ENCODE measurements at places on chromosomes 4 and X. TPM values are rescaled to one million over a fixed set of nuclear protein-coding genes. Genes with fewer than 3 reads are reported as not detected.

USP17L26 gene
- not detected for total RNA-seq

SAGE1 gene
- not detected for total RNA-seq

SLC9B1 gene
- total RNA-seq: 0.14 TPM

- DNase-seq: peak; percentile 36
These were observed 160.2 kb downstream of the NHS start for GRCh38 chrX:17535229-17535628.

GRCh38 chr4:118180776-118181175 lies 146.5 kb downstream of the NDST3 start:
- DNase-seq: no peak

FGF13 gene
- 23.7 TPM for total RNA-seq

DNA sequence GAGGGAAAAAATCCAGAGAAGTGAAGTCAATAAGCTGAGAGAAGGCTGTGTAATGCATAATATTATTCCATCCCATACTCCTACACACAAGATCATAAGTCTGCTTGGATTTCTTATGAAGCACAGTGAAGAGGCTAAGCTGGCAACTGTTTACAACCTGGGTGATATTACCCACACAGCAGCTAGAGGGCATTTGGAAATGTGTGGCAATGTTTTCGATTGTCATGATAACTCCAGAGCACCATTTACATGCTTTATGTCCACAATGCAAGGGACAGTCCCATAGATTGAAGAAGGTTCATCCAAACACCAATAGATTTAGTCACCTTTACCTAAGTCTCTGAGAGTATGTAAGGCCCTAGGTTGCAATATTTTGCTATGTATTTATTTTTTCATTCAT lies 412.2 kb downstream of the PPP3CA start:
- no peak for DNase-seq

DNA sequence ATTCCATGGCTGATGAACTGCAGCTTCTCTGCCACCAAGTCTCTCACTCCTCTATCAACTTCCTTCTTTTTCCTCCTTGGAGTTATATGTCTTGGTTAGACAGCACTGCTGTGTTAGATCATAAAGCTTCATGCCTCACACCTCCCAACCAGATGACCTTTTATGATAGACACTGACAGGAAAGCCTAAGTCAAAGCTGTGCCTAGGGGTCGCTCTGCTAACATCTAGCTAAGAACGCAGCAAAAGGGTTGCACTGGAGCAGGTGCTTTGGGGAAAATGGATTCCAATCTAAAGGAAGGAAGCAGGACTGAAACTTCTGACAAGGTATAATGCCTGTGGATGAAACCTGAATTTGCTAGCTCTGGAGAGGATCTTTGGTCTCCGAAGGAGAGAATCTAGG lies 509.7 kb downstream of the SMARCA1 start:
- no peak for DNase-seq

SLC10A6 gene
- not detected for total RNA-seq

GRCh38 chr4:133190098-133190497 lies 41.0 kb downstream of the PCDH10 start:
- no peak for DNase-seq

SPON2 gene
- total RNA-seq: 0.42 TPM

GRCh38 chr4:87856816-87857215 lies 24.0 kb downstream of the MEPE start:
- DNase-seq: no peak

DNA sequence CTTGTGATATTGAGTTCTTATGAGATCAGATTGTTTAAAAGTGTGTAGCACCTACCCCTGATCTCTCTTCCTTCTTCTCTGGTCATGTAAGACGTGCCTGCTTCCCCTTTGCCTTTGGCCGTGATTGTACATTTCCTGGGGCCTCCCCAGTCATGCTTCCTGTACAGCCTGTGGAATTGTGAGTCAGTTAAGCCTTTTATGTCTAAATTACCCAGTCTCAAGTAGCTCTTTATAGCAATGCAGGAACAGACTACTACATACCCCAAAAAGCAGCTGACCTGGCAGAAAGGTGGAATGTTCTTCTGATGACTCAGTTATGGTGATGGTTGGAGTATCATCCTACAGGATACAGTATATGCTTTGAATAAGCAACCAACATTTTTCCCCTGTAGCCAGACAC lies 11.4 kb upstream of the MCUB start:
- no peak for DNase-seq

SPANXN3 gene
- total RNA-seq: not detected

LRBA gene
- 58.8 TPM for total RNA-seq

GRCh38 chr4:36082817-36083216 lies 161.5 kb downstream of the ARAP2 start:
- no peak for DNase-seq

ZAR1 gene
- not detected for total RNA-seq

- DNase-seq: no peak
These were observed 230.1 kb upstream of the FAT4 start for GRCh38 chr4:125084608-125085007.

- no peak for DNase-seq
These were observed 10.9 kb downstream of the SHROOM3 start for GRCh38 chr4:76445911-76446310.

PHEX gene
- total RNA-seq: 0.21 TPM

GRCh38 chr4:70583952-70584834 lies 7.9 kb upstream of the AMBN start:
- no peak for DNase-seq

DNA sequence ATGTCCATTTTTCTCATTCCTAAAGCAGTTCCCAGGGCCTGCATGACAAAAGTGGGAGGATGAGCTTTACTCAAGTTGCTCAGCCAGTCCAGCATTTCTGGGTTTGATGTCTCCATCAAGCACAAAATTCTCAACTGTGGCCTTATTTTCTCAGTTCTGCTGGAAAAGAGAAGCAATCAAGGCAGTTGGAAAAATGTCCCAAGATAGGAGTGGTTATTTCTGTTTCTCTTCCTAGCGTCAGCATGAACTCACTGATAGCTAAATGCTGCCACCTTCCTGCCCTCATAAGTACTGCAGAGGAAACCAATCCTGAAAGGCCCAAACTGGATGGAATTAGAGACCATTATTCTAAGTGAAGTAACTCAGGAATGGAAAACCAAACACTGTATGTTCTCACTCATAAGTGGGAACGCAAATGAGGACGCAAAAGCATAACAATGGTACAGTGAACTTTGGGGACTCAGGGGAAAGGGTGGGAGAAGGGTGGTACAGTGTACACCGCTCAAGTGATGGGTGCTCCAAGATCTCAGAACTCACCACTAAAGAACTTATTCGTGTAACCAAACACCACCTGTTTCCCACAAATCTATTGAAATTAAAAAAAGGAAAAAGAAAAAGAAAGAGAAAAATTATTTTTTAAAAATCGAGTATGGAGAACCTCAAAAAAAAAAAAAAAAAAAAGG lies 29.6 kb downstream of the ADH7 start:
- DNase-seq: peak; percentile 75

IL15 gene
- total RNA-seq: not detected

- no peak for DNase-seq
These were observed 937.9 kb downstream of the CCSER1 start for GRCh38 chr4:91065117-91065516.

DNA sequence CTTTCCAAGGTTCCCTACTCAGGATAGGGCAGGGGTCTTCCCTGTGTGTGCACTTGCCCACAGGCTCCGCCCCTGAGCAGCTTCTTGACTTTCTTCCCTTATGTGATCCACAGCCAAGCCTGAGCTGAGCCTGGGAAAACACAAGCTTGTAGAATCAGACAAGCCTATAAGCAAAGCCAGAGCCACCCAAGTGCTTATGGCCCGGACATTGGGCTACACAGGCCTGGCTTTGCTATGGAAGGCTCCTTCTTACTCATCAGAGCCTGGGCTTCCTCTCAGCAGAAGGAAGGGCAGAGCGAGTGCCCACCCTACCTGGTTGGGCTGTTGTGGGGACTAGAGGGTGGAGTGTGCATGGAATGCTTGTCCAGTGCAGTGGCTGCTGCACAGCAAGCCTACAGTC lies 1.3 kb upstream of the TNIP2 start:
- DNase-seq: no peak

PLP1 gene
- 0.07 TPM for total RNA-seq

GRCh38 chr4:40471923-40472322 lies 136.8 kb downstream of the CHRNA9 start:
- DNase-seq: no peak

HSD17B10 gene
- 78.4 TPM for total RNA-seq

LEF1 gene
- total RNA-seq: 67.2 TPM

KCNE5 gene
- total RNA-seq: 0.92 TPM

SLC9A7 gene
- 19.6 TPM for total RNA-seq

DNA sequence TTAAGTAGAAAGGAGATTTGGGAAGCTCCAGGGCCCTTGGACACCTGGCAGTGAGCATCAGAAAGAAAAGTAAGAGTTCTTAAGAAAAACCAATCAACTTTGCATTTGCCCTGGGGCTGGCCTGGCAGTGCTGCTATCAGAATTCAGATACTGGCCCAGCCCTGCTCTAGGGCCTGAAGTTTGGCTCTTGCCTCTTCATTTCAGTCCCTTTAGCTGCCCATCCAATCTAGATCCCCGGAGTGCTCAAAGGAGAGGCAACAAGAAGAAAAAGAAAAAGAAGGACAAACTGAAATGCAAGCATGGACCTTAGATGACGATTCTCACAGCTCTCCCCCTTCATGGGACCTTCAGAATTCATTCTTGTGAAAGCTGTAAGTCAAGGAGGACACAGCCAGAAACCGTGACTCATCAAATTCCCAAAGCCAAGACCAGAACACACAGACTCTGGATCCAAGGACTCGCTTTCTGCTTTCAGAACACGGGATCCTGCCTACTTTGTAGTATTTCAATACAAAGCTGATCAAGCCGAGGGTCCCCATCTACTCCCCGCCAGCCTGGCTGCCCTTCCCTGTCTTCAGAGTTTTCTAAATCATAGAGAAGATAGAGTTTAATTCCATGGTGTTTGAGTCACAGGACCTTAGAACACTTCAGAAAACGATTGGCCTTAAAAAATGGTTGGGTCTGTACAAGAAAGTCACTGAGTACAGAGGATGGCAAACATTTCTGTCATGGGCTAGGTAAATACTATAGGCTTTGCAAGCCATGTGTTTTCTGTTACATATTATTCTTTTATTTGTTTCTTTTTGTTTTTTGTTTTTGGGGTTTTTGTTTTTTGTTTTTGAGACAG lies 103.7 kb downstream of the RBM47 start:
- DNase-seq: no peak

ZCCHC18 gene
- 4.1 TPM for total RNA-seq

TMPRSS11F gene
- not detected for total RNA-seq

DCTD gene
- 55.4 TPM for total RNA-seq

- DNase-seq: peak; percentile 25
These were observed 27.3 kb downstream of the NELFA start for GRCh38 chr4:1981251-1982058.

UBA6 gene
- 40.6 TPM for total RNA-seq

- DNase-seq: no peak
These were observed 117.2 kb upstream of the MED14 start for GRCh38 chrX:40852586-40852985.

DNA sequence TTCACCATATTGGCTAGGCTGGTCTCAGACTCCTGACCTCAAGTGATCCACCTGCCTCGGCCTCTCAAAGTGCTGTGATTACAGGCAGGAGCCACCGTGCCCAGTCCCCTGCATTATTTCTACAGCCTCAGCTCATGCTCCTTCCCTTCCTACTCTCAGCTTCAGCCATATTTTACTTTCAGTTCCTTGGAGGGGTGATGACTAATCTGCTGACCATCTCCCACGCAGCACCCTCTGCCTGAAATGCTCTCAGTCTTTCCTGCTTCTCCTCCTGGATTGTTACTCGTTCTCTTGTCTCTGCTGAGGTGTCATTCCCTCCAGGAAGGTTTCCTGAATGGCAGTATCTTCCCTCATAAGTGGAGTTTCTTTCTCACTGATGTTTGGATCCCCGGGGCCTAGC lies 63.3 kb downstream of the MOSPD2 start:
- DNase-seq: peak; percentile 68
